Body of pancreas (tissue), 4 donors: ENCODE measurements at places on chromosomes 3 and 15.

- no peak for DNase-seq
Observed at GRCh38 chr3:15319575-15319974, 12.8 kb downstream of the SH3BP5 start.

GRCh38 chr3:44338828-44339127 lies 212 bp downstream of the TCAIM start:
- DNase-seq: no peak

DNA sequence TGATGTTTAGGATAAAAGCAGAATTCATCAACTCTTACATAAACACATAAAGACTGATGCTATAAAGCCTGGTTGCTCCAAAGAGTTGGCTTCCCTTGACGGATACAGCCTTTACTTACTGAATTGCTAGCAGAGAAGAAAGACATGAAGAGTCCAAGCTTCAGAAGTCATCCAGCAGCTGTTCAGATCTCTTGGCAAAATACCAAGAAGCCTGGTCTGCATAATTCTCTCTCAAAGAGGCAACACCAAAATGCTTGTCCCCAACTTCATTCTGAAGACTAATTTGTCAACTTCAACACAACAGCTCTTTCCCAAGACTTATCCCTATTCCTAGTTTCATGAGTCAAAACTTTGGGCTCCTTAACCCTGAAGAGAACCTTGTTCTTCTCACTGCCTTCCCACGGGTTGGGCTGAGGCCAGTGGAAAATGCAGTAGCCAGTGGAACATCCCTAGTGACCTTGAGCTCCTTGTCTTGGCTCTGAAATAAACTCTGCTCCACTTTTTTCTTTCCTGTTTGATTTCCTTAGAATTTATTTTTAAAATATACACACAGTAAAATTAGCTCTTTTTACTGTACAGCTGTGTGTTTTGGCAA lies 119.2 kb upstream of the THBS1 start:
- peak; percentile 43 for DNase-seq

DNA sequence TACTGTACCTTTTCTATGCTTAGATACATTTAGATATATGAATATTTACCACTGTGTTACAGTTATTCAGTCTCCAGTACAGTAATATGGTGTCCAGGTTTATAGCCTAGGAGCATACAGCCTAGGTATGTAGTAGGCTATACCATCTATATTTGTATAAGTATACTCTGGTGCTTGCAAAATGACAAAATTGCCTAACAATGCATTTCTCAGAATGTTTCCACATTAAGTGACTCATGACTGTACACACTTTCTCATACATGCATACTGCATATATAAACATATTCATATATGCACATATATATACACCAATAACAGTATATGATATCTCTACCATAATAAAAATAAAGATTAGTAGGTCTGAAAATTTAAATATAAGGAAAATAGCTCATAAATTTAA lies 169.3 kb downstream of the DPH6 start:
- DNase-seq: no peak

DNA sequence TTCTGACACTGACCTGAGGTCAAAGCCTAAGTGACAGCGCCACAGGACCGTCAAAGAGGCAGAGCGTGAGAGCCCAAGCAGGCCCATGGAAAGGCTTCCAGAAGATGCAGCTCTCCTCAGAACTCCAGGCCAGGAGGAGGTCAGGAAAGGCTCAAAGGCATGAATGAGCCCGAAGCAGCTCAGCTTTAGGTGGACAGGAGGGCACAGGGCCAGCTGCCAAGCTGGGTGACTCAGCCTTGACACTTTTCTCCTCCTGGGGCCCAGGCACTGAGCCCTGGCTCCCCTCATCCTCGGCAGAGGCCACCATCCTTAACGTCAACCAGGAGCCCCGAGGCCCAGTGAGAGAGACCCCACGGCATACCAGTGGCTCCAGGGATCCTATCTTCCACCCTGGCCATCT lies 62.9 kb downstream of the ADCY5 start:
- DNase-seq: peak; percentile 51

- DNase-seq: no peak
Observed at GRCh38 chr15:68672251-68672650, 93.5 kb downstream of the CORO2B start.

GRCh38 chr3:89494734-89495133 lies 387.3 kb downstream of the EPHA3 start:
- DNase-seq: no peak

DNA sequence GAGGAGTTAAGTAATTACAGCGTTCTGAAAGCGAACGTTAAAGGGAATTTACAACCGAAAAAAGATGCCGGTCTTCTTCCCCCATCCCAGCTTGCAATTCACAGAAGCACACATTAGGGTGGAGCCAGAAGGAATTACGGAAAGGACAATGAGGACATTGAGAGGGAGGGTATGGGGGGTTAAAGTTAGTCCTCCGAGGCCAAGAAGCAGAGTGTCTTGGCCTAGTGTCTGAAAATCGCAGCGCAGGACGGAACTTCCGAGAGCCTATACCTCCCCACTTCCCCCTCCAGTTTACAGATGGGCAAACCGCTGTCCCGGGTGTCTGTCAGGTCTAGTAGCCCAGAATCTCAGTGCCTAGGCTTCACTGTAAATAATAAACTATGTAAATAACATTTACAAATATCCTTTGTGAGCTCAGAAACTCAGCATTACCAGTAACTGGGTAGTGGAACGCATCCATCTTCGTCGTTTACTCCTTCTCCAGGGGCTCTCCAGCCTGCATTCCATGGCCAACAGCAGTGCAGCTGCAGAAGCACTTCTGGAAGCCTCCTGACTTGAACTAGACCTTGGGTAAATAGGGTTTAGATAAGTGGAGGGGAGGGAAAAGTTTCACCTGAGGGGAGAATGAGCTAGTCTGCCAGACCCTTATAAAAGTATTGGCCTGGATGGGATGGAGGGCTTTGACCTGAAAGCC lies 922 bp downstream of the ADPRH start:
- DNase-seq: peak; percentile 26

GRCh38 chr3:130849091-130849552 lies 44.8 kb upstream of the ATP2C1 start:
- peak; percentile 90 for DNase-seq

DNA sequence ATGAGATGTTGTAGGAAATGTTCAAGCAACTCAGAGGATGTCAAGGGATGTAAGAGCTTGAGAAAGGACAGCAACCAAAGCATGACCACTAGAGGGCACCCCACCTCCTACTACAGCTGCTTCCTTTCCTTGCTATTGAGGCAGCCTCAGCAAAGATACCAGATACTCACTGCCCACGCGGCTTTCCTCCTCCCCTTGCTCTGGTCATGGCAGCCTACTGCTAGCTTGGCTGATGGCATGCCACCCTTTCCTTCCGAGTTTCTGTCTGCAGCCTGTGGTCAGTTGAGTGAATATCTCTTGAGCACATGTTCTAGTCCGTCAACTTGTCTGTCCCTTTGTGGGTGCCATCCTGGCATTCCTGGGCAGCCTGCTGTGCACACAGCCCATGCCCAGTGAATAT lies 4.4 kb upstream of the CXCR6 start:
- peak; percentile 86 for DNase-seq

DNA sequence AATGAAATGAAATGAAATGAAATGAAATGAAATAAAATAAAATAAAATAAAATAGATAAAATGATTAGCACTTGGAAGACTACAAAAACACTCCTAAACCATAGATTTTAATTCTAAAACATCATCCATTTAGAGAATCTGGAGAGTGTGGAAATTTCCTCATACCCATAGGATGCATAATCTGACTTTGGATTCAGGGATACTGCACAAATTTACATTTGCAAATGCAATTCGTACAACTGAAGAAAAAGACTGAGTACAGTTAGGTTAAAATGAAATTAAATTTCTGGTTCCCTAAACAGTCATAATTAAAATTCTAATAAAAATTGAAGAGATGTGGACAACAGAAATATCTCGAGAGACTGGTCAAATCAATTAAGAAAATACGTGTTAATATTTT lies 122.9 kb downstream of the TMCC1 start:
- DNase-seq: no peak

- no peak for DNase-seq
Observed at GRCh38 chr3:197168606-197169005, 129.8 kb downstream of the DLG1 start.

DNA sequence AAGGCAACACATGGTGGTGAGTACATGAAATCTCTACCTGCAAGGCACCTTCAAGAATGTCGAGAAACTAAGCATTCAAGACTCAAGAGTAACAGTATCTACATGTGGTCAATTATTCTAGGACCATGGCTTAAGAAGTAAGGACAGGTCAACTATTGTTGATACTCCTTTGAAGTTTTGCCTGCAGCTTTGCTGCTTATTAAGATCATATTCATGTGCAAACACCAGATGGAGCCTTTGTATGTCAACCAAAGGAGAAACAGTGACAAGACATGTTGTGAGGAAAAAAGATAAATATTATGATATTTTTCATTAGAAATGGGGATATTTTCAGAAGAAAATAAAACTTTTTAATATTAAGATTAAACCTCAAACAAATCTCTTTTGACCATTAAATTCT lies 52.3 kb upstream of the FGF7 start:
- DNase-seq: no peak

GRCh38 chr3:186506857-186507256 lies 37.3 kb downstream of the CRYGS start:
- DNase-seq: no peak

GRCh38 chr15:89769366-89769765 lies 6.8 kb upstream of the MESP2 start:
- no peak for DNase-seq

GRCh38 chr15:73794443-73795133 lies 41.4 kb upstream of the INSYN1 start:
- no peak for DNase-seq

DNA sequence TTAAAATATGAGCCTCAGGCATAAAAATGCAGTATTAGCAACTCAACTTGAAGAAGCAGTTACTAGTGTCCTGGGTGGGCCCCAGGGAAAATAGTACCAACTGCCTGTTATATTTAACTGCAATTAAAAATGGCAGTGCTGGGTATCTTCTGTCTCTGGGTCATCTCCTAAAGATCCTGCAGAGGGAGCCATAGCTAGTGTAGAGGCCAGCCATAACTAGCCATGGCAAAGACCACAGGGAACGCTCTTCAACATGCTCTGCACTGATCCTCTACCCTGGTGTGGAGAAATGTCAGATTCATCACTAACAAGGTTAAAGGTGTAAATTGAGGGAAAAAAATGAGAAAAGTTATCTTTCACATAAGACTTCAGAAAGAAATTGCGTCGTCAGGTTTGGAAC lies 181.3 kb downstream of the SNRPN start:
- peak; percentile 6 for DNase-seq

DNA sequence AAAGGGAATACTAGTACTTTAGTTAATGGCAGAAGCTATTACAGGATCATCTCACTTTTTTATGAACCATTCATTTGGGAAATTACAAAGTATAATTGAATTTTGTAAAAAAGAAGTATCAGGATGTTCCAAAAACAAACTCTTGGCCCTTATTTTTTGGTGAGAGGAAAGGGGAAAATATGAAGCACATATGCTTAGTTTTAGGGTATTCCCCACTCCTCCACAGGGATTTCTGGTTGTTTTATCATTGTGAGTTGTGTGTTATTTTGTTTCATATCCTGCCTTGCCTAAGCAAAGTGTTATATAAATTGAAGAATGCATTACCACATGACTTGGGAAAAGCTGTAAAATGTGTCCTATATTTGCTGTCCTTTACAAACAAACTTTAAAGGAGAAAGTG lies 227.0 kb downstream of the FMN1 start:
- DNase-seq: no peak

DNA sequence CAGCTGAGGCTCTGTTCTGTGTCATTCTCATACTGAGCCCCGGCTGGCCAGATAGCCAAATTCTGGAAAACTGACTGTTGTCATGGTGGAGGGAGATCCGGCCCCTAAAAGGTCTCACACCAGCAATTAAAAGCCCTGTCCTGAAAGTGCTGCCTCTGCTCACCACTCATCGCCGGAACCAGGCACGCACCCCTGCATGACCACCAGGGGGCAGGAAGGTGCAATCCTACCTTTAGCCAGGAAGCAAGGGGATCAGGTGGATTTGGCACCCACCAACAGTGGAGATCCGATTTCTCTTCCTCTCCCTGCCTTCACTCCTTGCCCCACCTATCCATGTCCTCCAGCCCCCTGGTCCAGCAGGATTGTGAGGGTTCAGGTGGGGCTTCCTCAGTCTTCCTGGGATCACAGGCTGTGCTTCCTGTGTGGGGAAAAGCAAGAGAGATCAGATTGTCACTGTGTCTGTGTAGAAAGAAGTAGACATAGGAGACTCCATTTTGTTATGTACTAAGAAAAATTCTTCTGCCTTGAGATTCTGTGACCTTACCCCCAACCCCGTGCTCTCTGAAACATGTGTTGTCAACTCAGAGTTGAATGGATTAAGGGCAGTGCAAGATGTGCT lies 16.1 kb upstream of the CACNA2D2 start:
- peak; percentile 79 for DNase-seq

DNA sequence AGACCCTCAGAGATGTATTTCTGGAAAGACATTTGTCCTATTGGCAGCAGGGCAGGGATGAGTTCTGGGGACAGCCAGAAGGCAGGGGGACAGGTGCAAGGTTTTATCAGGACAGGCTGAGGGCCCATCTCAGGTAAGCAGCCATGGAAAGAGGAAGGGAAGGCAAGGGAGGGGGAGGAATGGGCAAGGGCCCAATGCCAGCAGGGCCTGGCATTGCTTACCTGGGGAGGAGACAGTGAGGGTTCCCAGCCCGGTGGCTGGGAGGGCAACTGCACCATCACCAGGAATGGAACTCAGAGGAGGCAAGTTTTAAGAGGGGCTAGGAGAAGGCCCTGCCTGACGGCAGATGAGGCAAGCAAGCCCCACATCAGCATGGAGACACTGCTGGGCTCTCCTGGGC lies 3.1 kb downstream of the ARPIN start:
- DNase-seq: peak; percentile 50

GRCh38 chr3:26703519-26703918 lies 80.9 kb downstream of the LRRC3B start:
- no peak for DNase-seq

GRCh38 chr15:76163457-76164295 lies 103.9 kb downstream of the TMEM266 start:
- peak; percentile 85 for DNase-seq

- no peak for DNase-seq
Observed at GRCh38 chr3:27521179-27521871, 37.1 kb upstream of the SLC4A7 start.

GRCh38 chr3:9205345-9206143 lies 43.9 kb downstream of the SRGAP3 start:
- DNase-seq: no peak

DNA sequence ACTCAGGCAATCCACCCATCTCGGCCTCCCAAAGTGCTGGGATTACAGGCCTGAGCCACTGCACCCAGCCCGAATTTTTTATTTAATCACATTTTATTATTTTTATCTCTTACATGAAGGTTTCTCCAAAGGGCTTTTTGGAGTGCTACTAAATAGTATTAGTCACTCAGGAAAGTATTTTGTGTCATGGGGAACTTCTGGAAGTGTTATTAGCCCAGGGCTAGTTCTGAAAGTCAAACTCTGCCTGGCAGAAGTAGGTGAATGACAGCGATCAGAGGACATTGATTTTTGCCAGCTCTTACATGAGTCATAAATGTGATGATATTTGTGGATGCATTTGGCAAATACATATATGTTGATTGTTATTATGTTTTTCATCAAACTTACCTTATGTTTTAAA lies 48.7 kb downstream of the ZPLD1 start:
- DNase-seq: no peak

- no peak for DNase-seq
Observed at GRCh38 chr3:5653426-5654143, 466.1 kb downstream of the EDEM1 start.
